Activated naive CD8-positive, alpha-beta T cell treated with anti-CD3 and anti-CD28 coated beads for 36 hours (primary cell): ENCODE measurements at places on chromosomes 13 and 19.

- DNase-seq = peak; percentile 51
These were observed 659 bp downstream of the GNA11 start for GRCh38 chr19:3094601-3095440.

DNA sequence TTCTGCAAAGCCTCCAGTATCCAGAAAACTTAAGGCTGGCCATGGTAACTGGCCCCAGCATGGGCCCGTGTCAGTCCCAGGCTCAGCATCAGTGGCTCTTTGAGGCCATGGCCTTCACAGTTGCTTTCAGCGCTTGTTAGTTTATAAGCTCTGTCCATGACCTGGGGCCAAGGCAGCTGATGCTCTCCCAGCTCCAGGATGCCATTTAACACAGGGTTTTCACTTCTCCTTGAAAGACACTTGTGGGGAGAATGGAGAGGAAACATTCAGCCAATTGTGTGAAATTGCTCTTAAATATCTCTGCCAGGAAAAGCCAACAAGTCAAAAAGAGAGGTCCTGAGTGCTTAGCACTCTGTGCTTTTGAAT lies 321.3 kb downstream of the FOXO1 start:
- DNase-seq = no peak

DNA sequence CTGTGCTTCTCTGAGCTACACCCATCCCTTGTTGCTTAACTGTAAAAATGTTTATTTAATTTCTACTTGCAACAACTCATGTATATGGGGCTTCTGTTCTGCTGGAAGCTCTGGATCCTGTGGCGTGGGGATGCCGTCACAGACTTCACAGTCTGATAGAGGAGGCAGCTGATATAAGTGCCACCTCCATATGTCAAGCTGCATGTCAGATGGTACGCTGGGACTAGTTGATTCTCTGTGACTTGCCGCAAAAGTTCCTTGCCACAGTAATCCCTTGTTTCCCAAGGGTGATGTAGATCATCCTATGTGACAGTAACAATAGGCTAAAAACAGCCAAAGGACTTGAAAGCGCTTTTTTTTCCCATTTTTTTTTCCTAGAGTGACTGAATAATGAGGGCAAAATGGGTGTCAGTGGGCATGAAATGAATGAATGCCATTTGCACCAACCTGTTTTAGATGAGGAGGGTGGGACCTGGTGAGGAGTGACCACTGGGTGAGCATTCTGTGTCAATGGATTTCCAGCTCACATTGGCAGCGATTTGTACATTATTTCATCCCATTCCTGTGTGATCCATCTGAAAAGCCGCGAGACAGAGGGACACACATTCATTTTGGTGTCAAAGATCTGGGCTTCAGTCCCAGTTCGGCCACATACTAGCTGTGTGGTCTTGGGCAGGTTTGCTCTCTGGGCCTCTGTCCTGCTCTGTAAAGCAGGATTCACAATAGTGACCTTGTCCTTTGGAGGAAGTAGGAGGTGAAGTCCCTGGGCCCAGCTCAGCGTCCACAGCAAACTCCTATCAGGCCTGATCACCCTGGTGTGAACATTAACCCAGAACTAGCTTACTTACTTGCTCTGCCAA lies 88.9 kb upstream of the RNF113B start:
- DNase-seq = no peak

- no peak for DNase-seq
These were observed 641 bp upstream of the SOX21 start for GRCh38 chr13:94712812-94713560.

GRCh38 chr19:12205296-12205695 lies 42.4 kb downstream of the ZNF136 start:
- DNase-seq = no peak

GRCh38 chr13:65342541-65343337 lies 1887.4 kb downstream of the PCDH9 start:
- DNase-seq = no peak

- no peak for DNase-seq
These were observed 51.8 kb downstream of the TMED1 start for GRCh38 chr19:10784257-10784656.

- DNase-seq = no peak
These were observed 28.2 kb downstream of the KCNC3 start for GRCh38 chr19:50300814-50301606.

- no peak for DNase-seq
These were observed 15.0 kb downstream of the PRODH2 start for GRCh38 chr19:35797663-35798062.

GRCh38 chr13:39263033-39263432 lies 224.8 kb downstream of the NHLRC3 start:
- peak; percentile 40 for DNase-seq

GRCh38 chr13:46675016-46675415 lies 121.9 kb downstream of the ESD start:
- DNase-seq = no peak

GRCh38 chr13:83752141-83752540 lies 130.1 kb downstream of the SLITRK1 start:
- DNase-seq = no peak

DNA sequence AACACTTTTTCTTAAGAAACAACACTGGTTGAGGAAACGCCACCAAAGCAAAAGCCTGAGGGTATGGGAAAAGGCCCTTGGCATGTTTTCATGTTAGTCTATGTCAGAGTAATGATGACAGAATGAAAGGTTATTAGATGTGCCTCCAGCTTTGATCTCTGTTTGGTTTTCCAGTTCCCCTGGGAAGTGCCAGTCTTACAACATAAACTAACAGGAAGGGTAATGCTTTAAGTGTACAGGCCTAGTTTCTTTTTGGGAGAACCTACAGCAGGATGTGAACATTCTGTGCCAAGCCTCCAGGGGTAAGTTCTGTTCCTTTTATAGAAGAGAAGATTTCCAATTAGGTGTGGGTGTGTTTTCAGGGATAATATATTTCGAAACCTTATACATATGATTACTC lies 121.7 kb downstream of the FNDC3A start:
- no peak for DNase-seq

DNA sequence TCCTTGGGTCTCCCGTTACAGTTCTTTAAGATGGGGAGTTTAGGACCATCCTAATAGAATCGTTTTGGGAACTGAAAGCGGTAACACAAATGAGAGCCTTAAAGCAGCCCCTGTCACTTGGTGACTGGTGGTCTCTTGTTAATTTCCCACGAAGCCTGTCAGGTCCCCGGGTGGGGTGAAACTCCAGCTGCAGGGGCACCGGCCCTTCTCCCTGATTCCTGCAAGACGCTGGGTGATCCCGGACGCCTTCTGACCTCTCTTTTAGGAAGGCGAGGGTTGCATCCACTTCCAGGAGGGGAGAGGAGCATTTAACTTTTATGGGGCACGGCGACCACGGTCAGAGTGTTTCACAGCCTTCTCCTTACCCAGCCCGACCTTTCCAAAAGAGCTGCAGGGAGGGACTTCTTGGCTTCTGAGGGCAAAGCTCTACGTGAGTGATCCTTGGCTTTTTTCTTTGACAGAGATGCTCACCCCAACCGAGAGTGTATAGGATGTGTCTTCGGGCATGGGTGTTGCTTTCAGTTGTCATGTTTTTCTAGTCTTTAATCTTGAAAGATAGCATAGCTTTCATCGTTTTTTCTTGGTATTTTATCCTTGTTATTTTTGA lies 688 bp downstream of the ZNF225 start:
- DNase-seq = peak; percentile 2

DNA sequence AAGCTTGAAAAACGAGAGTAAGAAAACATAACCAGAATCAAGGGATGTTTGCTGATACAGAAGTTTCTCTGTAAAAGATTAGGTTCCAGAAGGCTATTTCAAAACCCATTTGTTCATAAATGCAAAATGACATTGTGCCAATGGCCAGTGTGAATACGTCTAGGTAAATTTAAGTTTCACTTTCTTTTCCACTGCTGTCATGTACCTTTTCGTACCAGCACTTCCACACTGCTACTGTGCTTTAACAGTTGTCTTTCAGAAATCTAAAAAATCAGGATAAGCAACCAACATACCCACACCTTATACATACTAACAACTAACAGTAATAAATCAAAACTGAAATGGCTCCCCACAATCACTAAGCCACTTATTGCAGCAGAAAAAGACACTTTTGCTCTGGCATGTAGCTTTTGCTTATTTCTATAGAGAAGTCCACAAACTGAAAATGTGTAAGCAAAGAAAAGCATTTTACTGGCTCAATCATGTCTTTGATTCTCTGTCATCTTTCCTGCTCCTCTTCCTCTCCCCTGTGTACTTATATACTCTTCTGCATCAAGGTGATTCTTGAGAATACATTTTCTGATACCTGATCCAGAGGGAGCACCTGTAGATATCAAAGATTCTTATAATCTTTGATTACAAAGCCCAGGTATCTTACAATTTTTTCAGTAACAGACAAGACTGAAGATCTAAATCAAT lies 34.3 kb downstream of the ELF1 start:
- no peak for DNase-seq

GRCh38 chr13:99859178-99860177 lies 112.1 kb downstream of the ZIC5 start:
- DNase-seq = peak; percentile 78

GRCh38 chr13:106029676-106030290 lies 505.7 kb downstream of the EFNB2 start:
- no peak for DNase-seq

DNA sequence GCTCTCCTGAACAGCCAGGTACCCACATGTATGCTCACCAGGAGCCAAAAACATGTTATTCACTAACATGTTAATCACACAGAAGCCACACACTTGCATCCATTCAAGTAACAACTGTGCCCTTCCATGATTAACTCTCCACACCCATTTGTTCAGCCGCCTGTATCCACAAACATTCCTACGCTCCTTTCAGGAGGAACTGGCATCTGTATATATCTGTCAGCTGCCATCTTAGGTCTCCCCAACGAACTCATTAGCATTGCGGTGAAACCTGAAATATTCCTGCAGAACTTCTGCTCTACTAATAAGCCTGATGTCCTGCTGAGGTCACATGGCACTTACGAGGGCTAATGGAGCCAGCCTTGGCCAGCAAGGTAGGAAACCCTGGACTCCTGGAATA lies 33.0 kb downstream of the OLFM2 start:
- DNase-seq = no peak

DNA sequence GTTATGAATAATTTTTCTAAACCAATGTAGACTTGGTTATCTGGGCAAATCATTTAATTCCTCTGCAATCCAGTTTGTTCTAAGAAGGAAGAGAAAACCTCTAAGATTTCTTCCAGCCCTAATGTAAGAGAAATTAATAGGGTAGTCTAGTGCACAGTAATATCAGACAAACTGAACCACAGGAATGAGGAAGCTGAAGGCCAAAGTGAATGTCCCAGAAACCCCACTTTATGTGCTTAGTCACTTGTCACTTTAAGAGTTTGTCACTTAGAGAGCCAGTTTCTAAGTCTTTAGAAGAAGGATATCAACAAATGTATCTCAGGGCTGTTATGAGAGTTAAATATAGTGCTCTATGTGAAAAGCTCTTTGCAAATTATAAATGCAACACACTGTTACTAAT lies 750.6 kb downstream of the DIAPH3 start:
- DNase-seq = no peak

DNA sequence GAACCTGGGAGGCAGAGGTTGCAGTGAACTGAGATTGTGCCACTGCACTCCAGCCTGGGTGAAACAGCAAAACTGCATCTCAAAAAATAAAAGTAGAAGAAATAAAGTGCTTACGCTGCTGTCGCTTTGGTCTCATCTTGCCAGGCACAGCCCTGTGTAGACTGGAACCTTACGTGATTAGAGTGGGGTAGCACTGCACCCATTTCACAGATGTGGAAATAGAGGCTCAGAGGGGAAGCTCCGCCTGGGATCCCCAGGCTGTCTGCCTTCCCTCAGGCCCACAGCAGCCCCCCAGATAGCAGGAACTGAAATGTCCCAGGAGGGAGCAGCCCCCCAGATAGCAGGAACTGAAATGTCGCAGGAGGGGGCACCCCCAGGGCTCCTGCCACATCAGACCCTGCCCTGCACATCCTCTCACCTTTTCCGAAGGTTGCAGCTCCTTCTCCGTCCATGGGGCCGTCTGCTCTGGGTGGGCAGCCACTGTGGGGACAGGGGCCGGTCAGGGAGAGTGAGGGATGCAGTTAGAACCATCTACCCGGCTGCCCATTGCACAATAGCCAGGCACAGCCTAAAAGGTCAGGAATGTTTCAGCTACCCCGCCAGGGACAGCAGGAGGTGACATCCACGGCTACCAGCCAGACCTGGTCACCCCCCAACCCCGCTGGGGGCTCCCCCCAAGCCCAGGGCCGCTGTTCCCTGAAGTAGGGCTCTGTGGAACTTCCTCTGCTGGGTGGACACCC lies 1.9 kb downstream of the PLIN4 start:
- DNase-seq = no peak

DNA sequence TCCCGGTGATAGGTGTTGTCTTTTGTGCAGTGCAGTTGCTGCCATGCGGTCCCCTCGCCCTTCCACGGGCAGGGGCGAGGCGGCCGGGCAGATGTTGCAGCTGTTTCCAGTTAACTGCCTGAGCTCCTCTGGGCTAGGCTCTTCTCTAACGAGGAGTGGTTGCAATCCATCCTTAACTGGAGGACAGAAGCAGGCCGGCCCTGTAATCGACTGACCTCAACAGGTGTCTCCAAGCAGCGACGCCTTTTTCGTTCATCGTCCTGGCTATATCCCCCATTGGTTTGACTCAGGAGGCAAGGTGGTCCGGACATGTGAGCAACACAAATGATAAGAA lies 1.9 kb upstream of the TSC22D1 start:
- DNase-seq = no peak

DNA sequence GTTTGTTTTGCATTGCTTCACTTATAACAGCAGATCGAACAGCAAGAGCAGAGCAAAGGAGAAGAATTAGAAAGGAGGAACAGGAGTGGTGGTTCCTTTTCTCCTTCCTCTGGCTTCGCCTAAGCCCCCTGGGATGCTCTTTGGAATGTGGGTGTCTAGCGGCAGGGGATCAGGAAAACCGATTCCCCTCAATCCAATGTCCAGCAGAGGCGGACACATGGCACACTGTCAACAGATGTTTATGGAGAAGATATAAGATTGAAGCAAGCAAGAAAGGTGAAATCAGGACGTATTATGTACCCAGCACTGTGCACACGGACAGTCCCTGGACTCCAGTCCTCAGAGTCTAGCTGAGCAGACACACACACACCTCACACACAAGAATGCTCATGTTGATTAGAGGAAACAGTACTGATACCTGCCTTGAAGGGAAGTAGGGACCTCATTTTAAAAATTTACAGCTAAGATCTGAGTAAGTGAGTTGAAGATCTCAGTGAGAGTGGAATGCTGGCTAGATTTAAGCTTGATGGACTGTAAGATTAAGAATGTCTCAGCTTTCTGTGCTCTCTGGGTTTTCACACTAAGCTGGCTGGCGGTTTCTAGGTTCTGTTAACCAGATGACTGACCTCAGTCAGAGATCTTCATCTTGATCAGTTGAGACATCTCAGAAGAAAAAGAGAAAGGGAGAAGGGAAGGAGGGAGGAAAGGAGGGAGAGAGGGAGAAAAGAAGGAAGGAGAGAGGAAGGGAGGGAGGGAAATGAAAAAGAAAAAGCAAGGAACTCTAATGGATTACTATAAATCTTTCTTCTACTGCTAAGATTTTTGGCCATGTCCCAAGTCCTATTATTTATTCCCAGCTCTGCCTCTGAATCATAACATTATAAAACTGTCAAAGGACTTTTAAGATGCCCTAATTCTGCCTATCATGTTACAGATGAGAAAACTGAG lies 44.8 kb downstream of the FLT1 start:
- no peak for DNase-seq
